Endothelial cell of umbilical vein (primary cell): ENCODE measurements at places on chromosomes 13 and 19. TPM values are rescaled to one million over a fixed set of nuclear protein-coding genes. Genes with fewer than 3 reads are reported as not detected.

Gene DHDH
- not detected in 2 replicates for polyA plus RNA-seq

DNA sequence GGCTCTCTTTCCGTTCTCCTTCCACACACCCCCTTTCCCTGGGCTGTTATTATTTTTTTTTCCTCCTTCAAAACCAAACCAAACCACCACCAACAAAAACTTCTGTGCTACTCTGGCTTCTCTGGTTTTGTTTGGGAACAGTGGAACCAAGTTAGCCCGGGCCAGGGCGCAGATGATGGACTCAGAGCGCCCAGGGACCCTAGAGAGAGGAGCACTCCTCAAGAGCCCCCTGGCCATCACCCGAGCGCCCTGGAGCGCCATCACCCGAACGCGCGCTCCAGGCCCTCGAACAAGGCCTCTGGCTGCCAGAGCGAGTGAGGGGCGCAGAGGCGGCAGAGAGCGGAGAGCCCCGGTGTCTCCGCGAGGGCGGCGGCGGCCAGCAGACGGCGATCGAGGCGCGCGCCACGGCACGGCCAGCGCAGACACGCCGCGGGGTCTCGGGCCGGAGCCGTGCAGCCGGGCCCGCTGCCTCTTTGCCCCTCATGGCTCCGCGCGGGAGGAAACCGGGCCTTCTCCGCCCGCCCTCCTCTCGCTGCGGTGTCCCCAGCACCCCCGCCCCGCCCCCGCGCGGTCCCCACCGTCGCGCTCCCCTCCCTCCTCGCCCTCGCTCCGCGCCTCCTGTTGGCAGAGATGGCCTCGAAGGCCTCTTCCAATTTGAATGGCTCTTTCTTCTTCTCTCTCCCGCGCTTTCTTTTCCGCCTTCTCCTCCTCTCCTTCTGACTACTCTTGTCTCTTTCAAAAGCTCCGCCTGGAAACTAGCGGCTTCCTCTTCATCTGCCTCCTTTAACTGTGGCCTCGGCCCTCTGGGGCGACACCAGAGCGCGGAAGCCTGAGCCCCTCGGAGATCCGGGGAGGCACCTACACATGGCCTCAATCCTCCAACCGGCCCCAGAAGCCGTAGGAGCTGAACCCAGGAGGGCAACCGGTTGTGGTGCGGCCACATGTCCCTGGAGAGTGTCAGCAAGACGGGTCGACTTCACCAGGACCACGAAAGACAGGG, 4.1 kb upstream of the SOX1 start:
- DNase-seq: no peak

- no peak for DNase-seq
These were observed 25.7 kb upstream of the VSTM2B start for GRCh38 chr19:29499921-29500590.

- no peak for DNase-seq
These were observed 52.5 kb upstream of the GTF3A start for GRCh38 chr13:27371932-27372331.

DNA sequence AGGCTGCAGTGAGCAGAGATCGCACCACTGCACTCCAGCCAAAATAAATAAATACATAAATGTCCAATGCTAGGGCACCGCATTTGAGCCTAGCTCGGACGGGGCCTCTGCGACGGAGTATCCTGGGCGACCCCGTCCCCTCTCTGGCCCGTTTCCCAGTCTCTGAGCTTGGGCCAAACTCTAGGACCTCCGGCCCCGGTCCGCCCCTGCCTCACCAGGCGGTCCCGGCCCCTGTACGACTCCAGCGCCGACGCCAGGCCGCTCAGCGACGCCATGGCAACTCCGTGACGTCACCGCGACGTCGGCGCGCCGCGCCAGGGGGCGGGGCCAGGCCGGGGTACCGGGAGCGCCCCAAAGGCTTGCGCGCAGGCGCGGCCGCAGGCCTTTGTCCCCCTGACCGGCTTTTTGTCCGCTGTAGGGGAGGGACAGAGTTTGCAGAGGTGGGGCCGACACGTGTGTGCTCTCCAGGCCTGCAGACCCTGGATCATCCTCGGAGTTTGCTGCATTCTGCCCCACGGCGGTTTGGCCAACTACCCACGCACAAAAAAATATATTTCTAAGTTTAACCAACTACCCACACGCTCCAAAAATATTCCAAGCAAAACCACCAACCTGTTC, at the start of gene PEX11G:
PEX11G (minus strand) TSS at position 300 of the 618 bp plus-strand sequence; CDS start at position 275, 25 bp downstream.
- peak; percentile 91 for DNase-seq

- peak; percentile 44 for DNase-seq
These were observed 1.6 kb downstream of the DIAPH3 start for GRCh38 chr13:60162096-60162495.
